ENCODE measurements at places on chromosomes 7 and 10.

DNA sequence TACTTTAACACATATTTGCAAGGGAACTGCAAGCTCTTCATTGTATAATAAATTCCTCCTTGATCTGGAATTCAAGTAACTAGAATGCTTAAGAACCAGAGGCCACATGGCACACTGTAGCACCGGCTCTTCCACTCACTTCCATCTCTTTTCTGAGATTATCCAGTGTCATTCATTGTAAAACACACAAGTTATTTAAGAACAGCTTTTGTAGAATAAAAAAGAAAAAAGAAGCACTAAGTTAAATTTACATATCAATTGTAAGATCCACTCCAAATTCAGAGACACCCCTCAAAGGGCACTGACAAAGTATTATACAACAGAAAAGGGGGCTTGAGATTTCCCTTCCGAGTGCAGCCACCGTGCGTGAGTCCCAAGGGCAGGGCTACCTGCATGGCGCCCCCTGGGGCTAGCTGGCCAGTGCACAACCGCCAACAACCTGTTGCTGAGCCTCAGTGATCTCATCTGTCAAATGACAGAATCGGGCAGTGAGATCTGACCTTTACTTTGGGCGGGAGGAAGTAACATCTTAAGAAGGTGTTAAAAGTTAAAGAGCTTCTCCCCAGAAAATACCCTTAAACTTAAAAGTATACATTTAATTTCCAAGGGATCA lies 12.5 kb downstream of the GLI3 start:
- no peak for DNase-seq

DNA sequence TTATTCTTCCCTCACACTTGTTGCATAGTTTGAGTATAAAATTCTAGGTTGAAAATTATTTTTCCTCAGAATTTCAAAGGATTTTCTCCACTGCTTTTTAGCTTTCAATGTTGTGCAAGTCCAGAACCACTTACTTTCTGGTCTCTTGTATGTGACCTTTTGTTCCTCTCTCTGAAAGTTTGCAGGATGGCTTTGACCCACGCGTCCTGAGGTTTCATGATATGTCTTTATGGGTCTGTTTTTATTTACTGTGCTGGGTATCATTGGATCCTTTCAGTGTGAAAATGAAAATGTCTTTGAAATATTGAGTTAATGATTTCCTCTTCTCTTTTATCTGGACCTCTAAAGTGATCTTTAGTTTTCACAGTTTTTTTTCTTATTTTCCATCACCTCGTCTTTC lies 38.5 kb downstream of the C1GALT1 start:
- no peak for DNase-seq

GRCh38 chr7:79822620-79823240 lies 311.9 kb upstream of the GNAI1 start:
- DNase-seq = no peak

DNA sequence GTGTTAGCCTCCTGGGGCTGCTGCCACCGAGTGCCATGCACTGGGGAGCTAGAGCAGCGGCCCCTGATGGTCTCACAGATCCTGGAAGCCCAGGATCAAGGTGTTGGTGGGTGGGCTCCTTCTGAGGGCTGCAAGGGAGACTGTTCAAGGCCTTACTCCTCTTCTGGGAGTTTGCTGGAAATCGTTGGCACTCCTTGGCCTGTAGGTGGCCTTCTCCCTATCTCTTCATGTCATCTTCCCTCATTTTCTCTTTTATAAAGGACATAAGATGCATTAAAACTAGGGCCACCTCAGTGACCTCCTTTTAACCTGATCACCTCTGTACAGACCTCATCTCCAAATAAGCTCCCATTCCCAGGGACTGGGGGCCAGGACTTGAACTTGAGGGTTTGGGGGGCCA lies 27.0 kb upstream of the ZNF862 start:
- no peak for DNase-seq

- DNase-seq = no peak
Observed at GRCh38 chr10:48805848-48806247, 121.2 kb downstream of the WDFY4 start.

DNA sequence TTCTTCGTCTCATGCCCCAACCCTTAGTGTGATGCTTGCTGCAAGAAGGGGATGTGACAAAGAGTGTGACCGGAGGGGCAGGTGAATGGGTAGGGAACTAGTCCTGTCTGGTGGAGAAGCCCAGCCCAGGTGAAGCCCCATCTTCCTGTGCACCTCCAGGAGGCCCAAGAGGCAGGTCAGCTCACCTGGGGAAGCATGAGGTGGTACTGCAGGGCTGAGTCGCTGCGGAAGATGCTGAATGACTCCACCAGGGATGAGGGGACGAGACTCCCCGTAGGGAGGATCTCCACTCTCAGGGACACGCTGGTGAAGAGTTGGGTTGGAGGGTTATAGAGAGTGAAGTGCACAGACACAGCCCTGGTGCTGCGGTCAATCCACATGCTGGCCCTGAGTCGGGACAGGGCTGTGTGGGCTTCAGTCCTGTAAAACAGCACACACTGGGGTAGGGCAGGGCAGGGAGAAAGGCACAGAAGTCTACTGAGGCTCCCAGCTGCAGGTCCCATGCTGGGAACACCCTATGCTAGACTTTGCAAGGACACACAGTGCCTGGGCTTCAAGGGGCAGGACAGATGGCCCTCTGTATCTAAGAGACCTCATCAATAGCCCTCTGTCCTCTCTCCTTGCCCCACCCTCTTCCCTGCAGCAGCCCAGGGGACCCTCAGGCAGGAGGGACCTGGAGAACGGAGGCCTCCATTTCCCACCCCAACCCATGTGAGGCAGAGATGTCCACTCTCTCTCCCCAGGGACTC lies 136.5 kb downstream of the PKD1L1 start:
- DNase-seq = no peak

DNA sequence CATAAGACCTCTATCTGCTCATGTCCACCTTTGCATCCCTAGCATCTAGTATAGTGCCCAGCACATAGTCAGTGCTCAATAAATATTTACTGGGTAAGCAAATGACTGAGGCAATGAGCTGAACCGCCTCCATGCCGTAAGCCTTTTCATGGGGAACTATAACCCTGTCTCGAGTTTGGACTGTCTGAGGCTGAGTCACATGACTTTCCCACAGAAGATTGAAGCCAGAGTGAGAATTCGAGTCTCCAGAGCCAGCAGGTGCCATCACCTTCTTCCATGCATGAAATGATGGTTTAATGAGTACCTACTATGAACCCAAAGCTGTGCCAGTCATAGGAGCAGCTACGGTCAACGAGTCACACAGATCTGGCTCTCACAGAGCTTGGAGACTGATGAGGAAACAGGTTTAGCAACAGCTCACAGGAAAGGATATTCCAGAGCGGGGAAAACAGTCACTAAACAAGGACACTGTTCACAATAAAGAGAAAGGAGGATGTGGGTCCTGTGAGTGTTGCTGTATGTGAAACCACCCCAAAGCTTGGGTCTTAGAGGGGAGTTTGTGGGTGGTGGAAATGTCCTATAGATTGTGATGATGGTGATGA lies 75.2 kb downstream of the TEX36 start:
- no peak for DNase-seq

Data from Panc1 (cell line).